ENCODE measurements at places on chromosomes 1 and 21. TPM values are rescaled to one million over a fixed set of nuclear protein-coding genes. Genes with fewer than 3 reads are reported as not detected.
A peak's percentile ranks its signal among the peaks of the same experiment; 100 is the strongest.

DNA sequence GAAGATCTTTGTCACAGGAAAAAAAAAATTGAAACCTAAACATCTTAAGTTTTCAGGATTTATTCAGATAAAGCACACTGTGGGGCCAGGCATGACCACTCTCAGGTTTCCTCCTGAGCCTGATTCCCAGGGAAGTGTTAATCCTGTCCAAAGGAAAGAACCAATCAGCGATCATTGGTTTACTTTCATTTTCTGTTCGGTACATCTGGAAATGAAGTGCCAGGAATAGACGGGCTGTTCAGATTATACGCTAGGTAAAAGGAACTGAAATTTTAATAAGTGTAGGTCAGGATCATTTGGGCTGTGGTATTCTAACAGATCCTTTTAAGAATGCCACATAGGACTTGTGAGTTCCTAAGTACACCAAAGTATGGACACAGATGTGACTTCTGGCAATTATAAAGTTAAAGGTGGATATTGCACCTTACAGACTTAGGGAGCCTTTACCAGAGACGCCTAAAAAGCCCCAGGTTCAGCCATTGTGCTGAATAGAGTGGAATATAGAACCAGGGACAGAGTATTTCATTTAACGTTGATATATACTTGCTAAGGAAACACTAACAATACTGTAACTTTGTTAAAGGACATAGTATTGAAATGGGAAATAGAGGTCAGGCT is 9.3 kb upstream of the CACYBP start:
- peak; percentile 47 for DNase-seq

- DNase-seq = no peak
Observed at GRCh38 chr1:67134695-67135094, at the start of gene C1orf141. Gene C1orf141 (minus strand): TSS chr1:67134970. CDS start chr1:67127240, 7,730 bp downstream.

The NLRP3 gene
- 2.8 TPM for total RNA-seq

DNA sequence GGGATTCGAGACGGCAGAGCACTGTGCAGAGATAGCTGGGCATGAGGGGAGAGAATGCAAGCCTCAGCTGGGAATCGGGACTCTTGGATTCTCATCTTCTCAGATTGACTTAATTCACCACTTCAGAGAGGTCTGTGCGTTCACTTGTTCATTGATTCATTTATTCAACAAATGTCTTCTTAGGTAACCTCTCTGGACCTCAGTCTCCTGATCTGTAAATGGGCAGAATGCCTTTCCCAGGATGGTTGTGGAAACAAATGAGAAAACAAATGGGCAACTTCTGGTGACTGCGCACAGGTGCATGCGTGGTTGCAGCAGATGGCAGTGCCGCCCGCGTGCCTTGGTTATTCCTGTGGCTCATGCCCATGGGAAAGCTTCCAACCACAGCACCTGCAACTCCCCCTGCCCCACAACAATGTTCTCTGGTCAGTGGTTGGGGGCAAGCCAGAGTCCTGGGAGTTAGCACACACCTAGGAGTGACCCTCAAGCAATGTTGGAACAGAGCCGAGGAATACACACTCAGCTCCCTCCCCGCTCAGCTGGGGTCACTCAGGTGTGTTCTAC is 110.1 kb upstream of the RUNX3 start:
- no peak for DNase-seq

DNA sequence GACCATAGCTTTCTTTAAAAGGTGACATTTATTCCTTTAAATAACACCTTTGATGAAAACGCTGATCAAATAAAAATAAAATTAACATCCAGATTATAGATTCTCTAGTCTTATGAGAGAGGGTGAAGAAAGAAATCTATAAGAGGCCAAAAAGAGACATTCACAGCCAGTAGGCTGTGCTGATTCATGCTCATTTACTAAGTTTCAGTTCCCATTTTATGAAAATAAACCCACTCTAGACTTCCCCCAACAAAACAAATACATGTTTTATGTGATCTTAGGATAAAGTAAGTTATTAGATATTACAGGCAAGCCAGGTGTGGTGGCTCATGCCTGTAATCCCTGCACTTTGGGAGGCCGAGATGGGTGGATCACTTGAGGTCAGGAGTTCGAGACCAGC is 21.1 kb downstream of the ESRRG start:
- DNase-seq = no peak

DNA sequence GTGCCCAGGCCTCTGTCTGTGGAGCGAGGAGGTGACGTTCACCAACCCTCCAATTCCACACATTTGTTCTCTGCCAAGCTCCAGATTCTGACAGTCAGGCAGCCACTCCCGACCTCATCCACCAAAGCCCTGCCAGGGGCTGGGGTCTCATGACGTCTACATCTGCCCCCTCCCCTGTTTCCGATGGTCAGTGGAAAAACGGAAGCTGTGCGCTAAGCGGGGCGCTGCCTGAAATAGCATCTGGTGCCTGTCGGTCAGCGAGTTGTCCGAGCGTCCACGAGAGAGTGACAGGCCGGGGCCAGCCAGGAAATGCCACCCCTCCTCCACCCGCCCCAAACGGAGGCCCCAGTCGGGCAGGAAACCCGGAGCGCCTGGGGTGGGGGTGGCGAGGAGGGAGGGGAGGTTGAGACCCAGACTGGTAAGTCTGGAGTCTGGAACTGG is 3.2 kb upstream of the TAL1 start:
- no peak for DNase-seq

- DNase-seq = no peak
Observed at GRCh38 chr1:145719230-145720079, at the start of gene CD160. Gene CD160 (plus strand): TSS chr1:145719499. CDS start chr1:145728328, 8,829 bp downstream.

- DNase-seq = no peak
Observed at GRCh38 chr1:182376936-182377574, 14.5 kb downstream of the GLUL start.

GRCh38 chr1:159958719-159959380 is 4.8 kb upstream of the SLAMF9 start:
- no peak for DNase-seq

The FAM72D gene
- 0.99 TPM for total RNA-seq

DNA sequence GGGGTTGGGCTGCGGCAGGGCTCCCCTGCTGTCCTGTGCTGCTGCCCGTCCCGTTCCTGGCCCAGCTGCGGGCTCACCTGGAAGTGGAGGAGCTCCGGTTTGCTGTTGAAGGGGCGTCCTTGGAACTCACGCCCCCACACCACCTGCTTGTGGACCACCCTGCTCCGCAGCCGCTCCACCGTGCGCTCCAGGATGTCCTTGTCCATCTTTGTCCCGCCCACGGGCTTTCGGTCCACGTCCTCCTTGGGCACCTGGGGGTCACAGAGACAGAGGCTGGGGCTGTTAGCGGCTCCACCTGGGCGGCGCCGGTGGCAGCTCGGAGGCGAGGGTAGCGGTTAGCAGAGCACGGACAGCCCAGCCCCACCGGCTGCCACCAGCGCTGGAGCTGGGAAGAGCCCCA is 38.8 kb downstream of the CFAP74 start:
- no peak for DNase-seq

Data from skin of body (tissue), 3 donors.